ENCODE measurements at places on chromosomes 7 and 10.

- no peak for DNase-seq
Observed at GRCh38 chr7:111806232-111806631, 243.9 kb upstream of the IMMP2L start.

GRCh38 chr10:76946270-76946669, 691.3 kb downstream of the KCNMA1 start:
- DNase-seq: peak; percentile 41

- DNase-seq: no peak
Observed at GRCh38 chr10:33353334-33353733, 18.9 kb upstream of the NRP1 start.

- DNase-seq: peak; percentile 84
Observed at GRCh38 chr7:123271231-123271630, 71.5 kb upstream of the SLC13A1 start.

GRCh38 chr7:37432281-37432920, 16.3 kb downstream of the ELMO1 start:
- DNase-seq: no peak

GRCh38 chr7:133275446-133276095, 22.7 kb downstream of the EXOC4 start:
- no peak for DNase-seq

GRCh38 chr7:75055155-75055554, 18.4 kb downstream of the RCC1L start:
- no peak for DNase-seq

- no peak for DNase-seq
Observed at GRCh38 chr7:111388912-111389311, 173.4 kb downstream of the IMMP2L start.

DNA sequence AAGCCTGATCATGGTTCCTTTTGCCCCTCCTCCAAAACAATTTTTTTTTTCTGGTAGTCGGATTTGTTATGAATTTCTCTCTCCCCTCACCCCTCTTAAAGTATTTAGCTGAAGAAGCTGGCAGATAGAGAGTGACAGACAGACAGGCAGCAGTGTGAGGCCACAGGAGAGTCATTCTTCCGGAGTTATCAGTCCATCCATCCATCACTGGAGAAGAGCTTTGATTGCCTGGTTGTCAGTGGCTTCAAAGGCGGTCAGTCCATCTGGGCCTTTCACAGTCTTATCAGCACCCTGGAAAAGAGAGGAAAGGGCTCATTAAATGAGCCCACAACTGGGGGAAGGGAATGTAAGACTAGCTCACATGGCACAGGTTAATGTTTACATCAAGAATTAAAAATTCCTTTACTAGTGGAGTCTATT, 47.4 kb downstream of the MTPN start:
- DNase-seq: no peak

- no peak for DNase-seq
Observed at GRCh38 chr7:131284702-131285419, 42.8 kb upstream of the MKLN1 start.

DNA sequence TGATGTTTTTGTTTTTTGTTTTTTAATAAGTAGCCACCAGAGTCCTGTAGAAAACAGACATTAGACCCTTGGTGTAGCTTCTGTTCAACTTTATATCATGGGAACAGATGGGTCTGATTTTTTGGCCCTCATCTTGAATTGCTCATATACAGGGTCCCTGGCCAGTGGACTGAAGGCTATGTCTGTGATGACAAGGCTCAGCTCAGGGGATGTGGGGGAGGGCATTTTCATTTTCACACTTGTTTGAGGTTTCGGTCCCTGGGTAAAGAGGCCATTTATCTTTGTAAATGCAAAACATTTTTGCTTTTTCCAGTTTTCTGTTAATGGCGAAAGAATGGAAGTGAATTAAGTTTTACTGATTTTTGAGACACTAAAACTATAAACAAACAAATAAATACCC, 257.6 kb upstream of the PHYHIPL start:
- DNase-seq: no peak

DNA sequence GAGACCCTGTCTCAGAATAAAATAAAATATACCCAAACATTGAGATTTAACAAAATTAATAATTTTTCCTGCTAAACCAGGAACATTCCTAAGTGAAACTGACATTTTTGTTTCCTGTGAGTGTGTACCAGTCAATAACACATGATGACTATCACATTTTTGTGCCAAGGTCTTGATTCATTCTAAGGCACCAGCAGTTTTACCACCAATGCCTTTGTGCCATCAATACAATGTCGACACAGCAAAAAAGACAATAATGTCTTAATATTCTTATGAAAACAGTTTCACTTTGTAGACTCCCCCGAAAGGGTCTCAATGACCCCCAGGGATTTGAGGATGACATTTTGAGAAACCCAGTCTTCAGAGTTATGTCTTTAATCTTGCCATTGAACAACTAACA, 7.2 kb upstream of the CADPS2 start:
- no peak for DNase-seq

DNA sequence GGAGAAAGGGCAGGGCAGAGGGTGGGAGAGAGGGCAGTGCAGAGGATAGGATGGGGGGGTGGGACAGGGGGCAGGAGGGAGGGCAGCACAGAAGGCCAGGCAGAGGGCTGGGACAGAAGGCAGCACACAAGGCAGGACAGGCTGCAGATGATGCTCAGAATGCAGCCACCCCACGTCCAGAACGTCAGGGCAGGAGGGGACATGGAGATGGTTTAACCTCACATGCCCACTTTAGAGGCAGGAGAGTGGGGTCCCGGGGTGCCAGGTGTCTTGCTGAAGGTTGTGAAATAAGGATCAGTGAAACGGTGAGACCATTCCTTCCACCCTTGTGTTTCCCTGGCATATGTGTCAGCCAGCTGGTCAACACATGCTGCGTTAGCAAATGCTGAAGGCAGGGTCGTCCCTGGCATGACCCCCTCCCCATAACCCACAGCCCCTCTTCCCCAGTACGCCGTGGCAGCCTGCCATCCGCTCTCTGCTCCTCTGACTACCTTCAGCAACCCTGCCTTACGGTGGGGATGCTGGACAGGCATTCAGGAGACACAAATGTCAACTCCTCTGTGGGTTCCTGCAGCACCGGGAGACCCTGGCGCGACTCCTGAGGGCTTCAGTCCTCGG, 592.1 kb downstream of the DNAJB6 start:
- no peak for DNase-seq

DNA sequence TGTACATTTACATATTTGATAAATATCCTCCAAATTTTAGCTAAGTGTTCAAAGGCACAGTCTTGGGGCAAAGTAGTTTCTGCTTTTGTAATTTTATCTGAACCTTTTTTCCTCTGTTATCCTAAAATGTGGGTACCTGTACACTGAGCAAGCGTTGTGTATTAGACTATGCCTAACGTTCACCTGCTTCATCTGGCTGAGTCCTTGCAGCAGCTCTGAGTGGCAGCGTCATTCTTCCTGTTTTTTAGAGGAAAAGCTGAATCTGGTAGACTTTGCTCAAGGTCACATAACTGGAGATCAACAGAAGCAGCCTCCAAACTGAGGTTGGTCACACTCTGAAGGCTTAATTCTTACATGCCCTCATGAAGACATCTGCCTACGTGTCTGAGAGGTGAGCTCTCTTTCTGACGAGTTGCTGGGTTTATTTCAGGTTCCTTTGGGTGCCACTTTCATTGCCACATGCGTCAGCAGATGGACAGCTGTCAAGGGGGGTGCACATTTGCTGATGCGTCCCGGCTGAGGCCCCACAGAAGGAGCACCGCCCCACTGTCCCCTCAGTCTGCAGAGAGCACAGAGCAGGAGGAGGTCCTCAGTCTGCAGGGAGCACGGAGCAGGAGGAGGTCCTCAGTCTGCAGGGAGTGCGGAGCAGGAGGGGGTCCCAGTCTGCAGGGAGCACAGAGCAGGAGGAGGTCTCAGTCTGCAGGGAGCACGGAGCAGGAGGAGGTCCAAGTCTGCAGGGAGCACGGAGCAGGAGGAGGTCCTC, 406.5 kb upstream of the SHH start:
- no peak for DNase-seq

Data from HT1080 (cell line).